ENCODE measurements at places on chromosomes 13 and 19. TPM values are rescaled to one million over a fixed set of nuclear protein-coding genes. Genes with fewer than 3 reads are reported as not detected.

DNA sequence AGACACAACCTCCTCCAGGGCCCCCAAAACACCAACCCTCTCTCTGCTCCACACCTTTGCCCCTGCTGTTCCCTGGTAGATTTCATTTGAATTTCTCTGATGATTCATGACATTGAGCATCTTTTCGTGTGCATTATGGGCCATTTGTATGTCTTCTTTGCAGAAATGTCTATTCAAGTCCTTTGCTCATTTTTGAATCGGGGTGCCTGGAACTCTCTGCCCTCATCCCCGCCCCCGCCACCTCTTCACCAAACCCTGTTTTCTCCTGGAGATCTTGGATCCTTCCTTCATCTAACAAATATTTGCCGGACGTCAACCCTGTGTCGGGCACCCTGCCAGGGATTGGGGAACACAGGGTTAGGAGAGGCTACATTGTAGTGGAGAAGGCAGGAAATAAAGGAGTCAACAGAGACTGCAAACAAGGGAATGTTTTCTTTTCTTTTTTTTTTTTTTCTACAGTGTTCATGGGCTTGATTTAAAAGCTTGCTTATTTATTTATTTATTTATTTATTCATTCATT lies 25.5 kb upstream of the SLC1A5 start:
- no peaks in the 10 kb centered on the region for H3K27me3 ChIP-seq
- H3K4me3 ChIP-seq = no peak overlapping the region
- H3K4me1 ChIP-seq = peaks cover 10% of the 10 kb centered on the region
- no peak overlapping the region for H3K27ac ChIP-seq
- peak; percentile 69 for DNase-seq

The HIPK4 gene
- total RNA-seq = 0.14 TPM

The ZNF221 gene
- total RNA-seq = 4.3 TPM

DNA sequence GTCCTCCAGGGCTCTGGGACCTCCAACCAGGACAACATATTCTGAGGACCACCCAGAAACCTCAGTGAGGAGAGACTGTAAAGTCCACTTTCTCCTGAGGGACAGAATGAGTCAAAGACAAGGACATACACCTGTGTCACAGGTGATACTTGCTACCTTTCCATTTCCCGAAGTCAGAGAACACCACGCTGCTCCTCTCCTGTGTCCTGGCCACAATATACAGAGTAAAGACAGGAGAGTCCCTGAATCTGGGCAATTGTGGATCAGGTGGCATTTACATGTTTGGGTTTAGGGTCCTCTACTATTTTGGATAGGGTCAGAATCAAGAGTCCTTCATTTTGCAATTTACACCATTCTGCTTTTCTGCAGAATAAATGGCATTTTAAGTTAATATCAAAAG lies 4.9 kb downstream of the MED26 start:
- no peak overlapping the region for H3K27ac ChIP-seq
- H3K4me1 ChIP-seq = no peaks in the 10 kb centered on the region
- no peaks in the 10 kb centered on the region for H3K27me3 ChIP-seq
- H3K4me3 ChIP-seq = no peak overlapping the region

DNA sequence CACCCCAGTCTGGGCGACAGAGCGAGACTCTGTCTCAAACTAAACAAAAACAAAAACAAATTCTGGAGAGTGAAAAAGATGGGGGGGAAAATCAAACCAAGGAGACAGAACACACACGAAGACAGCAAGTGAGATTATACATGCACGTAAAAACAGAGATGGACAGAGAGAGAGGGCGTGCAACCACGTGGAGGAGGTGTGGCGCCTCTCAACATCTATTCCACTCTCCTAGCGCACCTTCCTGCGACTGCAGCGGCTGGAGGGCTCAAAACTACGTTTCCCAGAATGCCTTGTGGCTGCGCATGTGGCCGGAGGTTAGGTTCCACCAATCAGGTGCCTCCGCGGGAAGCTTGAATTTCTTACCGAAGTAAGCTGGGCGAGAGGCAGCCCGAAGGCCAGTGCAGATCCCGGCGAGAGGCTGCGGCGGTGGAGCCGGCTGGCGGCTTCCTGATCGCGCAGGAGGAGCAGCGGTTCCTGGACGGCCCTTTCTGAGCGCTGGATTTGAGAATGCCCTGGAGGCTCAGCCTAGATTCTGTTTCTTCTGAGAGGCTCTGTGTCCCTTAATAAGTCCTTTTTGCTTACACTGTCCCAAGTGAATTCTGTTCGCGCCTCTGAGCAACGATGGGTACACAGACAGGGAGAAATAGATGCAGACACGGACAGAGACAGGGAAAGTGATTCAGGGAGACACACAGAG lies 13.1 kb upstream of the NANOS2 start:
- H3K27me3 ChIP-seq = no peaks in the 10 kb centered on the region
- H3K36me3 ChIP-seq = no peaks in the 10 kb centered on the region
- no peak overlapping the region for H3K4me3 ChIP-seq
- peak; percentile 95 for DNase-seq

GRCh38 chr19:18803550-18804138 lies 12.5 kb upstream of the COMP start:
- no peaks in the 10 kb centered on the region for H3K4me1 ChIP-seq
- H3K4me3 ChIP-seq = no peak overlapping the region
- no peak overlapping the region for H3K27ac ChIP-seq
- no peaks in the 10 kb centered on the region for H3K36me3 ChIP-seq

DNA sequence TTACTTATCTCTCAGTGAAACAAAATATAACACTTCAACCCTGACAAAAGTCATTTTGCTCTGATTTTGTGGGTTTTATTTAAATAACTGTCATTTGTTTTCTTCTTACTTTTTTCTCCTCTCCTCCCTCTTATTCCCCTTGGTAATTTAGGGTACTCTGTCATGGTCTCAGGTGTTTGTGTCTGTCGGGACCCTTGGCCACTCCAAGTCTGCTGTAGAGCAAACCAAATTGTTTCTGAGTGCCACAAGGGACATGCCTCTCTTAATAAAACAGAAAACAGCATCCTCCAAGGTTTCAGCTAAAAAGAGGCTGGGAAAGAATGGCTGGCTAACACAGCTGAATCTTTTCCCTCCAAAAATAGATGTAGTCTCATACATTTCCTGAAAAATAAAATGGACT lies 573.1 kb upstream of the KLF12 start:
- H3K36me3 ChIP-seq = no peaks in the 10 kb centered on the region
- H3K4me1 ChIP-seq = no peaks in the 10 kb centered on the region
- H3K4me3 ChIP-seq = no peak overlapping the region
- H3K27ac ChIP-seq = no peak overlapping the region

DNA sequence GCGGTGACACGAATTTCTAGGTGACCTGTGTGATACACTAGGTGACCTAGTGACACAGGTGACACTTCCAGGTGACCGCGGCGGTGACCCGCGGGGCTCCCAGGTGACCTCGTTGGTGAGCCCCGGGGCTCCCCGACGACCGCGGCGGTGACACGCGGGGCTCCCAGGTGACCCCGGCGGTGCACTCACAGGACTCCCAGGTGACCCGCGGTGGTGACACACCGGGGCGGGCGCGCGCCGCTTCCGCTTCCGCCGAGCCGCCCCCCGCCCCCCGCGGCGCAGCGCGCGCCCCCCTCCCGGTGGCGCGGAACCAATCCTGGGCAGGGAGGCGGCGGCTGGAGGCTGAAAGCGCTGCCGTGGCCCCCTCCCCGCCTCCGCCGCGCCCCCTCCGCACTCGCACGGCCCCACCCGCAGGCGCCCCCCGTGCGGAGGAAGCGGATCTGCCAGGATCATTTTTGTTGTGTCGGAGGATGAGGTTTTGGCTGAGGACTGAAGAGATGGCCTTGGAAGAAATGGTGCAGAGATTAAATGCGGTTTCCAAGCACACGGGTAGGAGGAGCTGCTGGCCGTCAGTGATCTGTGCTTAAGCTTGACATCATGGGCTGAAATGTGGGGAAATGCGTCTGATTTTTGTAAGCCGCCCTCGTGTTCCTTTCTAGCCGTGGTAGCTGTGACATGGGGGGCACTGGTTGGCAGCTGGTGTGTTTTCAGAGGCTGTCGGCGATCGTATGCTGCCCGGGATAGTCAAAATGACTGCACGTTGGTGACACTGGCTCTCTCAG lies at the start of gene MCF2L:
TSS of gene MCF2L (plus strand) at position 305 of the 782 bp plus-strand sequence. CDS start at position 471, 166 bp downstream.
- H3K36me3 ChIP-seq = no peaks in the 10 kb centered on the region
- peak within 1 kb of the TSS; percentile 37 for H3K27ac ChIP-seq
- H3K27me3 ChIP-seq = peaks cover 27% of the 10 kb centered on the region
- peaks cover 21% of the 10 kb centered on the region for H3K4me1 ChIP-seq
- peak; percentile 51 for DNase-seq
- H3K4me3 ChIP-seq = peak within 1 kb of the TSS; percentile 47

GRCh38 chr13:57784633-57785032 lies 153.1 kb downstream of the PCDH17 start:
- H3K4me3 ChIP-seq = no peak overlapping the region
- H3K27me3 ChIP-seq = no peaks in the 10 kb centered on the region
- no peak overlapping the region for H3K27ac ChIP-seq
- DNase-seq = no peak

DNA sequence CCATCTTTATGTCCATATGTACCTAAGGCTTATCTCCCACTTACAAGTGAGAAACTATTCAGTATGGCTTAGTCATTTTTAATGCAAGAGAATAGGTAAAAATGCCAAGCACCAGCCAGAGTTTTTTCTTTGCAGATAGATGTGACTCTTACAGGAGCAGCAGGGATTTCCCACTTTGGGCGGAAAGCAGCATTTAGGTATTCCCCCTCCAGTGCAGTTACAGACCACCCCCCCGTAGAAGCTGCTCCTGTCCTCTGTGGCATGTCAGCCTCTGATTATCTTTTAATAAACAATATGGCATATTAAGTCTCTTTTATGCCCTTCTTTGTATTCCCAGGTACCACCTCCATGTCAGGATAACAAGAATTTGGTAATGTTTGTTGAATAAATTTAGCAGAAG lies 24.7 kb upstream of the USPL1 start:
- no peak for DNase-seq
- H3K36me3 ChIP-seq = no peaks in the 10 kb centered on the region
- no peaks in the 10 kb centered on the region for H3K4me1 ChIP-seq
- no peak overlapping the region for H3K4me3 ChIP-seq

- H3K27me3 ChIP-seq = no peaks in the 10 kb centered on the region
- no peaks in the 10 kb centered on the region for H3K4me1 ChIP-seq
- DNase-seq = no peak
- H3K27ac ChIP-seq = no peak overlapping the region
Observed at GRCh38 chr19:57671124-57671895, 2.6 kb downstream of the ZSCAN4 start.

DNA sequence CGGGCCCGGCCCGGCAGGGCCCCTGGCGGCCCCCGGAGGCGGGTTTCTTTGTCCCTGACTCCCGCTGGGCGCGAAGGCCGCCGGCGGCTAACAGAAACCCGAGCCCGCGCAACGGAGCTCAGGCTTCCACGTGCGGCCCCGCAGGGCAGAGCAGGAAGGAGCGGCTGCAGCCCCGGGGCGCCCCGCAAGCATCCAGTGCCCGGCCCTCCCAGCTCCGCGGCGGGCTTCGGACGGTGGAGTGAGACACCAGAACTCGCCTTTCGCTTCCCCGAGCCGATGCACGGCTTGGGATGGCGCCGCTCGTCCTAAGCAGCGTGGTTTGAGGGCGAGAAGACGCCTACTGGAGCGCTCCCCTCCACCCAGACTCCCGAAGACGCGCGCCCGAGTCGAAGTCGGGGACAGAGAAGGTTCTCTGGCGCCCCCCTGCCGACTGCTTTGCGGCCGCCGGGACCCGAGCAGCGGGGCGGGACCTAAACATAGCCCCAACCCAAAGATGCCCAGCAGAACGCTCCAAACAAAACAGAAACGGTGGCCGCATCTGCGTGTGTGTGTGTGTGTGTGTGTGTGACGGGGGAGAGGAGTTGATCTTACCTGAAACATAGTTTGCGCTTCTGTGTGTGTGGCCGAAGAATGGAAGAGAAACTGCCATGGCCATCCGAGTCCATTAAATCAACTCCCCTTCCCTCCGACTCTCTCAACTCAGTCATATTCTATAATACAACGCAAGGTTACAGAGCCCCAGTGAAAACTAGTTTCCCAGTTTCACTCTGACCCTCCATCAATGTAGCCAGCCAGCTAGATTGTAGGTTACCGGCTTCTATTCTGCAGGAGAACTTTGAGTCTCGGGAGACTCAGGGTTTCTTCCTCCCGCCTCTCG lies 629 bp upstream of the FGF9 start:
- H3K4me1 ChIP-seq = no peaks in the 10 kb centered on the region
- peaks cover 49% of the 10 kb centered on the region for H3K27me3 ChIP-seq
- peak; percentile 74 for DNase-seq
- peak overlapping the region; percentile 44 for H3K27ac ChIP-seq
- no peaks in the 10 kb centered on the region for H3K36me3 ChIP-seq
- peak overlapping the region; percentile 31 for H3K4me3 ChIP-seq

DNA sequence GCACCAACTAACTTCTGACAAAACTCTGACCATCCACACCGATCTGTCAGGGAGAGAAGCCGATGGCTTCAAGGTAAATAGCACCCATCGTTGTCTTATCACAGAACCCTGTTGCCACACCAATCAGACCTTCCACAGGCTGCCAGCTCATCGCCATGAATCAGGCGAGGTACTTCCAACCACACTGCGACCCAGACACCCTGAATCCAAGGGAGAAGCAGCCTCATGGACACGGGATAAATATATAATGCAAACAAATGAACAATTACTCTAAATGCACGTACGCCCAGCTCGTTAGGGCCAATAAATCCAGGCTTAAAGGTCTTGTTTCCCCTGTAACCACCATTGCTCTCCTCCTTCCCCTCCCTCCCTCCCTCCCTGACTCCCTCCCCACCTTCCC lies 20.8 kb downstream of the RANBP3 start:
- no peaks in the 10 kb centered on the region for H3K36me3 ChIP-seq
- H3K4me3 ChIP-seq = no peak overlapping the region
- peaks cover 99% of the 10 kb centered on the region for H3K4me1 ChIP-seq

DNA sequence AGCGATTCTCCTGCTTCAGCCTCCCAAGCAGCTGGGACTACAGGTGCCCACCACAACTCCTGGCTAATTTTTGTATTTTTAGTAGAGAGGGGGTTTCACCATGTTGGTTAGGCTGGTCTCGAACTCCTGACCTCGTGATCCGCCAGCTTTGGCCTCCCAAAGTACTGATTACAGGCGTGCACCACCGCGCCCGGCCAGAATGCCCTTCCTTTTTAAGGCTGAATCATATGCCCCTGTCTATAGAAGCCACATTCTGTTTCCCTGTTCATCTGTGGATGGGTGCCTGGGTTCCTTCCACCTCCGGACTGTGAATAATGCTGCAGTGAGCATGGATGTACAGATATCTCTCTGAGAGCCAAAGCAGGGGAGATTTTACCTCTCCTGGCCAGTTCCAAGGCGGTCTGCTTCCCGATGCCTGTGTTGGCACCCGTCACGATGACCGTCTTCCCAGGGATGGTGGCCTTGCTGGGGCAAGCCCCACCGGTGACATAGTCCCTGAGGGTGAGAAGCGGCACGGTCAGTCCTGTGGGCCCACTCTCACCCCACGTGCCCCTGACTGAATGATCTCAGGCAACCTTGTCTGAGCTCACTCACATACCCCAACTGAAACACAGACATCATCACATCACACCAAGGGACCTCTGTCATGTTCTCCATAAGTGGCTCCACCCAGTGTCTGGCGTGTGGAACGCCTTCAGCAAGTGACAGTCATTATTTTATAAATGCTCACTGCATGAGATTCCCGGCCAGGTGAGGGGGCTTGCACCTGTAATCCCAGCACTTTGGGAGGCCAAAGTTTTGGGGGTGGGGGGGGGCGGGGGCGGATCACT lies 4.0 kb downstream of the RDH13 start:
- peaks cover 12% of the 10 kb centered on the region for H3K4me1 ChIP-seq
- DNase-seq = no peak
- H3K27ac ChIP-seq = no peak overlapping the region
- peaks cover 58% of the 10 kb centered on the region for H3K36me3 ChIP-seq

The RASIP1 gene
- total RNA-seq = 4.9 TPM

GRCh38 chr13:100611678-100612492 lies 23.3 kb upstream of the GGACT start:
- no peak overlapping the region for H3K4me3 ChIP-seq
- no peaks in the 10 kb centered on the region for H3K36me3 ChIP-seq
- H3K4me1 ChIP-seq = no peaks in the 10 kb centered on the region
- H3K27me3 ChIP-seq = no peaks in the 10 kb centered on the region
- no peak overlapping the region for H3K27ac ChIP-seq

Measured in sigmoid colon (tissue), 7 donors.